ENCODE measurements at places on chromosomes 16 and 17.
A peak's percentile ranks its signal among the peaks of the same experiment; 100 is the strongest.

DNA sequence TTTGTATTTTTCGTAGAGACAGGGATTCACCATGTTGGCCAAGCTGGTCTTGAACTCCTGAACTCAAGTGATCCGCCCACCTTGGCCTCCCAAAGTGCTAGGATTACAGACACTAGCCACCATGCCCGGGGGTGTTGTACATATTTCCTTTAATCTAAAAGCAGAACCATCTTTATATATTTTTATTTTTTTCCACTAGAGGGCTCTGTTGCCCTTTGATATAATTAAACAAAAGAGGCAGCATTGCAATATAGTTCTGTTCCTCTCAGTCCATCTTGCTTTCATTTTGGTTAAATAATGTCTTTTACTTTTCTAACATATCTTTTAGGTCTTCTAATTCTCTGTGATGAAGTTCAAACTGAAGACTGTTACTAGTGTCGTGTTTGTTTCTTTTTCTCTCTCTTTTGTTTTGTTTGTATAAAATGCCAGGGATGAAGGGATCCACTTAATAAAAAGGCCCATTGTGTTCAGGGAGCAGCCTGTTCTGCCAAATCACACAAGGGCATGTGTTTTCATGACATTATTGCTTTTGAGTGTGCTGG, 23.4 kb downstream of the WWOX start:
- no peak for DNase-seq

- DNase-seq = no peak
These were observed 55.1 kb downstream of the RPTOR start for GRCh38 chr17:80599546-80600305.

GRCh38 chr16:88744577-88745521, 38.5 kb downstream of the CTU2 start:
- DNase-seq = no peak

DNA sequence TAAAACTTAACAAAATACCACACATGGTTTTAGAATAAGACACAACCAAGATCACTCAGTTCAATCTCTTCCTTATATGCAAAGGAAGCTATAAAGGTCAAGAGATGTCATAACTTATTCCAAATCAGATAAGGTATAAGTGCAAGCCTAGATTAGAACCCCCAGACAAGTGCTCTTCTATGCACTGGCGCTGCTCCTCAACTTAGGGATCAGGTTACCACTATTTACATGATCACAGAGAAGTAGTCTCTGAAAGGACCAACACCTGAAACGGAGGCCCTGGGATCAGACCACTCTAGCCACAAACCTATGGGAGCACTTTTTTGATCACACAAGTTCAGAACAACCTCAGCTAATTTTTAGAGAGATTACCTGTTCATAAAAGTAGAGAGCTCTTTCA, 16.6 kb downstream of the COPS3 start:
- DNase-seq = no peak

DNA sequence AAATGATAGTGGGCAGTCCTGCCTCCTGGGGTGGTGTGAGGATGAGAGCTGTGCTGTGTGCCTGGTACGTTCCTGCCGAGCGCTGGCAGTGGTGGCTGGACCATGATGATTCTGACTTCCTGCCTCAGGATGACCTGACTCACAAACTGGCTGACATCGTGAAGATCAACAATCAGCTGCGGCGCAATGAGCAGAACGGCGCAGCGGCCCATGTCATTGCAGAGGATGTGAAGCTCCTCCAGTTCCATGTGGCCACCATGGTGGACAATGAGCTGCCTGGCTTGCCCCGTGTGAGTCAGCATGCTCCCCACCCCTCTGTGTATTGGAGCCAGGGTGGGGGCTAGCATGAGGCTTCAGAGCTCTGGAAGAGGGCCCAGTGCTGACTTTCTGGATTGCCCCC, 13.1 kb downstream of the POLR2A start:
- no peak for DNase-seq

DNA sequence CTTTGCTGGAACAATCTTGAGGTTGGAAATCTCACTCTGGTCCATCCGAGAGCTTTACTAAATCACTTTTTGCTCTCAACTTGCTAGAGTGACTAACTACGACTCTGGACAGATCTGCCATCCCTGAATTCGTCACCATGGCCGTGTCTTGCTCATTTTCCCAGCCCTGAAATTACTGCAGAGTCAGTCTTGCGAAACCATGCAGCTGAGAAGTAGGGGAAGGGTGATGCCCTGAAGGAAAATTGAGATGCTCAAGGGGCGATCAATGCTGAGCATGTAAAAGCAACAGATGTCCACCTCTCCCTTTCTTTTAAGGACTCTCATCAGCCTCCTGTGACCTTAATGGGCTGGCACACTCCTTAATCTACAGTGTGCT, 18.8 kb downstream of the PCTP start:
- no peak for DNase-seq

GRCh38 chr16:83095941-83096692, 469.3 kb downstream of the CDH13 start:
- DNase-seq = no peak

DNA sequence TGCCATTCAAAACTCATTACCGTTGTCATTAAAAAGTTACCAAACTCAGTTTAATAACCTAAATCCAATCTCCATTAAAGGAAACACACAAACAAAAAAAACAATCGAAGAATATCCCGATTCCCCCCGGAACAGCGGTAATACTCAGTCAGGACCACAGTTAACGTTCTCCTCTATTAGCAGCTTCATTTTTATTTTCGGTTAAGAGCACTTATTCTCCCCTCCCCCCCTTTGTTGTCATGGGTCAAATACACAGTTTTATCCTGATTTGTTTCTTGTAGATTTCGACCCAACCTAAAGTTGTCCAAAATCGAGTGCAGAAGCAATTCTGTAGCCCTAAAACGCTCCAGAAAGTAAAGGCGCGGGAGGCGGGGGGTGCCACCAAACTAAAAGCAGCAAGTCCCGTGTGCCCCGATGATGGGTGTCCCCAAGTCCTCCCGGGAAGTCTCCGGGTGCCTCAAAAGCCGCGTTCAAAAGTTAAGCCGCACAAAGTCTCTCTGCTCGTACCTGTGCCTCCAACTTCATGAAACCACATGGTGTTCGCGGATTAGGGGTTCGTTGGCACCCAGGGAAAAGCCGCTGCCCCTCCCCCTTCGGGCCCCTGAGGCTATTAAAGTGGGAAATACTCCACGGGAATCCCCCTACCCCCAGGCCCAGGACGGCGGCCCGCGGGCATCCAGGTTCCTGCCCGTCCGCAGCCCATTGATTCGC, 996 bp downstream of the SUMO2 start:
- DNase-seq = no peak

DNA sequence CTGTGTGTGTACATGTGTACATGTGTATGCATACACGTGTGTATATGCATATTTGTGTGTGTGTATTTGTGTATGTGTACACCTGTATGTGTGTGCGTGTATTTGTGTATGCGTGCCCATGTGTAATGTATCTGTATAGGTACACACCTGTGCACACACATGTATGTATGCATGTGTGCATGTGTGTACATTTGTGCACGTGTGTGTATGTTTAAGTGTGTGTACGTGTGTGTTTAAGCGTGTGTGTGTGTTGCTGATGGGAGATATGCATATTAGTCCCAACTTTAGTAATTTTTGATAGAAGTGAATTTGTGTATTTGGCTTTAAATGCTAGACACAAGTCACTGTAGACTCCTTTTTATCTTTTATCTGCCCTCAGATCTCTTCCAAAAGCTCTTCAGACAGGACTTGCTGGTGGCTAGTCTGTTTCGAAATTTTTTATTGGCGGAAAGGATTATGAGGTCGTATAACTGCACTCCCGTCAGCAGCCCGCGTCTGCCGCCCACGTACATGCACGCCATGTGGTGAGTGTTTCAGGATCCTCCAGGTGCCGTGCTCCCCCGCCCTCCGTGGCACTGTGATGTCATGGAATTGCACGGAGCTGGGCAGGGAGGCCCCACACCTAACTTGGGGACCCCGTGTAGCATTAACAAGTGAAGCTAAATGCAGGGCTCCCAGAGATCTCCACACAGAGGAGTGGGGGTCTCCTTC, 168.8 kb upstream of the CHMP6 start:
- no peak for DNase-seq

DNA sequence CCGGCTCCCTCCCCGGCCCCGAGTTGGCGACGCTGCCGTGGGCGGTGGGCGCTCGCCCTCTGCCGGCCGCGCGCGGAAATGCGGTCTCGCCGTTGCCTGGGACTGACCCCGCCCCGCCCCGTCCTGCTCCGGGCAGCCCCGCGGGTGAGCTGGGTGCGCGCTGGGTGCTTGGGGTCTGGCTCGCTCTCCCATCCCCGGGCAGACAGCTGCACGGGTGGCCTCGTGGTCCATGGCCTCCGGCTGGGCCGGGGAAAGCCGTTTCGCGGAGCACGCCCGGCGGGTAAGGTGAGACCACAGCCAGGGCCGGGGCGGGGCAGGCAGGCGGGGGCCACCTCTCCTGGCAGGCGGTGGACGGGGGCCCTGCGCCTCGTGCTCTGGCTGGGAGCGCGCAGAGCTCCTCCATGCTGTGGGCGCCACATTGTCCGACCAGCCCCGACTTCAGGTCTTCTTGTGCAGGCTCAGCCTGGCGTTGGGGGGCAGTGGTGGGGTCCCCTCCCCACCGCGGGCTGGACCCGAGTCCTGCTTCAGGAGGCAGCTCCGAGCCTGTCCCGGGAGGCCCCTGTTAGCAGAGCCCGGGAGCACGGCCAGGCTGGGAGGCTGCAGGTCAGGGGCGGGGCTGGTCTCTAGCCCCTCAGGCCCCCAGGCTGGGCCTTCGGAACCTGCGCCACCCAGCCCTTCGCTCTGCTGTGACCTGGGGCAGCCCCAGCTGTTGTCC, 7.0 kb upstream of the C1QTNF8 start:
- peak; percentile 35 for DNase-seq

DNA sequence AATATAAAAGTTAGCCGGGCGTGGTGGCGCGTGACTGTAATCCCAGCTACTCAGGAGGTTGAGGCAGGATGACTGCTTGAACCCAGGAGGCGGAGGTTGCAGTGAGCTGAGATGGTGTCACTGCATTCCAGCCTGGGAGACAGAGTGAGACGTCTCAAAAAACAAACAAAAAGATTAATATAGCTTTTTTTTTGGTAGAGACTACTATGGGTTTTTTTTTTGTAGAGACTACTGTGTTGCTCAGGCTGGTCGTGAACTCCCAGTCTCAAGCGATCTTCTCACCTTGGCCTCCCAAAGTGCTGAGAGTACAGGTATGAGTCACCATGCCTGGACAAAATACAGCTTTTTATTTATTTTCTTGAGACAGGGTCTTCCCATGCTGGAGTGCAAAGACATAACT, 20.2 kb downstream of the ZNRF1 start:
- DNase-seq = no peak

GRCh38 chr17:58932956-58933355, 173.7 kb downstream of the TRIM37 start:
- no peak for DNase-seq

DNA sequence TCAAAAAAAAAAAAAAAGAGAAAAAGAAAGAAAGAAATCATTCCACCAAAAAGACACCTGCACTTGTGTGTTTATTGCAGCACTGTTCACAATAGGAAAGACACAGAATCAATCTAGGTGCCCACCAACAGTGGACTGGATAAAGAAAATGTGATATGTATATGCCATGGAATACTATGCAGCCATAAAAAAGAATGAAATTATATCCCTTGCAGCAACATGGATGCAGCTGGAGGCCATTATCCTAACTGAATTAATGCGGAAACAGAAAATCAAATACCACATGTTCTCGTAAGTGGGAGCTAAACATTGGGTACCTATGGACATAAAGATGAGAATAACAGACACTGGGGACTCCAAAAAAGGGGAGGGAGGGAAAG, 5.7 kb upstream of the C16orf92 start:
- no peak for DNase-seq

- DNase-seq = no peak
These were observed 18.5 kb downstream of the EFCAB3 start for GRCh38 chr17:62398891-62399290.

GRCh38 chr17:55005520-55005919, 37.0 kb downstream of the STXBP4 start:
- no peak for DNase-seq

DNA sequence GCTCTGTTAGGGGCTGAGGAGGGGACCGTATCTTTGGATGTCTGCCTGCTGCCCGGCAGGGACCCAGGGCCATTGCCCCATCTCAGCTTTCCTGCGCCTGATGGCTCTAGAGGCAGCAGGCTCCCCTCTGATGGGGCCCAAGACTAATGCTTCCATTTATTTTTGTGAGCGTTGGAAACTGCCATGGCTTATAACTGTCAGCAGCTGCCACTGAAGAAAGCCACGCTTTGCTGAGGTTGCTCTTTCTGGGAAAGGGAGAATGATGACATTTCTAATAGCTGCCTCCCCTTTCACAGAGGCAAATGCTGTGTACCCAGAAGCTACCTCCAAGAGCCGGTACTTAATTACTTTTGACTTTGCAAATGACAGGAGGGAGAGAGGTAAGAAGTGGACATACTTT, 103.8 kb downstream of the HAPSTR1 start:
- no peak for DNase-seq

- no peak for DNase-seq
These were observed 46.6 kb upstream of the ERN1 start for GRCh38 chr17:64176556-64176955.

- DNase-seq = no peak
These were observed 10.3 kb downstream of the NDUFAF8 start for GRCh38 chr17:81249223-81250040.

GRCh38 chr17:17304521-17304985, 1.4 kb downstream of the NT5M start:
- DNase-seq = no peak

GRCh38 chr16:54062361-54063278, 224.0 kb downstream of the IRX3 start:
- no peak for DNase-seq

DNA sequence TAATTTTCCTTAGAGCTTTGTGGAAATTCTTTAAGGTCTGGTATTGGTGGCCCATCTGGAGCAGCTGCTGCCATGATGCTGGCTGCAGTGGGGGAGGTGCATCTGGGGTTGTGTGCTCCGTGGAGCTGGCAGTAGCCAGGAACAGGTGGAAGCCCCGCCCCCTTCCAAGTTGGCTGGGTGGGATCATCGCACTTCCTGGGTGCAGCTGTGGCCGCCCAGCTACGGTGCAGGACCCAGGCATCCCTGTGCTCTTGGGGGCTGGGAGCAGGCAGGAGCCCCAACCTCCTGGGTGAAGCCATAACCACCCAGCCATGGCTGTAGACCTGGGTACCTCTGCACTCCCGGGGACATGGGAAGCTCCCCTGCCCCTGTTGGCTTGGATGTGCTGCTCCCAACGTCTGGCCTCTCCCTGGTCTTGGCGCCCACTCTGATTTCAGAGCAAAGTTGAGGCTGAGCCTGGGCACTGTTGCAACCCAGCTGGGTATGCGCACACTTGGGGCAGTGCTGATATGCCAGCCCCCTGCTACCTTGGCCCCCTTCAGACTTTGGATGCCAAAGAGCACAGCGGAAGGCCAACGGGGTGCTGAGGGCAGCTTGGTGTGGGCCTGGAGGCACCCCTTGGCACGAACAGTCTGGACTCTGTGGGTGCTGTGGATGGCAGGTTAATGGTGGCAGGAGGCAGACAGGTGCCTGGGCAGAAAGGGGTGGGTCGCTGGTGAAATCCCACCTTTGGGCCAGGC, 145.2 kb downstream of the MYO1D start:
- no peak for DNase-seq

- no peak for DNase-seq
These were observed 786.1 kb downstream of the KCNJ2 start for GRCh38 chr17:70955441-70955840.

GRCh38 chr16:74775255-74775654, 635 bp upstream of the FA2H start:
- DNase-seq = no peak
